ENCODE measurements at places on chromosomes 7 and 10. TPM values are rescaled to one million over a fixed set of nuclear protein-coding genes. Genes with fewer than 3 reads are reported as not detected.

GRCh38 chr10:70379581-70380176, 2.7 kb downstream of the LRRC20 start:
- no peak overlapping the region for H3K27ac ChIP-seq
- peaks cover 2% of the 10 kb centered on the region for H3K27me3 ChIP-seq
- peaks cover 13% of the 10 kb centered on the region for H3K36me3 ChIP-seq
- H3K4me1 ChIP-seq: peaks cover 23% of the 10 kb centered on the region

GRCh38 chr10:101319241-101319915, 34.6 kb upstream of the BTRC start:
- H3K4me1 ChIP-seq: no peaks in the 10 kb centered on the region
- H3K27ac ChIP-seq: no peak overlapping the region
- peaks cover 11% of the 10 kb centered on the region for H3K27me3 ChIP-seq
- no peak overlapping the region for H3K4me3 ChIP-seq

DNA sequence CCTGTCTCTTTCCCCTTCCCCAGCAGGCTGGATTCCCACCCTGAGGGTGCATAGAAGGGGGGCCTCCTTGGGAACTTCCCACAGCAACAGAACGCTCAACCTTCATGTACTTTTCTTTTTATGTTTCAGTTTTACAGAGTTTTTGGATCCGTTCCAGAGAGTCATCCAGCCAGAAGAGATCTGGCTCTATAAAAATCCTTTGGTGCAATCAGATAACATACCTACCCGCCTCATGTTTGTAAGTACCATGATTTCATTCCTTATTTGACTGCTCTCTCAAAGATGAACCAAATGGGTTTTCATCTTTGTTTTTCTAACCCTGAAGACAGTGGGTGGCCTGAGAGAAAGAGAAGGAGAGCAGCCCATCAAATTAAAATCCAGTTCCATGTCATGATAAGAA, 46.7 kb downstream of the PLPP4 start:
- no peak overlapping the region for H3K27ac ChIP-seq
- H3K4me3 ChIP-seq: no peak overlapping the region
- H3K27me3 ChIP-seq: no peaks in the 10 kb centered on the region
- no peaks in the 10 kb centered on the region for H3K4me1 ChIP-seq
- H3K36me3 ChIP-seq: no peaks in the 10 kb centered on the region
- peak; percentile 4 for DNase-seq

DNA sequence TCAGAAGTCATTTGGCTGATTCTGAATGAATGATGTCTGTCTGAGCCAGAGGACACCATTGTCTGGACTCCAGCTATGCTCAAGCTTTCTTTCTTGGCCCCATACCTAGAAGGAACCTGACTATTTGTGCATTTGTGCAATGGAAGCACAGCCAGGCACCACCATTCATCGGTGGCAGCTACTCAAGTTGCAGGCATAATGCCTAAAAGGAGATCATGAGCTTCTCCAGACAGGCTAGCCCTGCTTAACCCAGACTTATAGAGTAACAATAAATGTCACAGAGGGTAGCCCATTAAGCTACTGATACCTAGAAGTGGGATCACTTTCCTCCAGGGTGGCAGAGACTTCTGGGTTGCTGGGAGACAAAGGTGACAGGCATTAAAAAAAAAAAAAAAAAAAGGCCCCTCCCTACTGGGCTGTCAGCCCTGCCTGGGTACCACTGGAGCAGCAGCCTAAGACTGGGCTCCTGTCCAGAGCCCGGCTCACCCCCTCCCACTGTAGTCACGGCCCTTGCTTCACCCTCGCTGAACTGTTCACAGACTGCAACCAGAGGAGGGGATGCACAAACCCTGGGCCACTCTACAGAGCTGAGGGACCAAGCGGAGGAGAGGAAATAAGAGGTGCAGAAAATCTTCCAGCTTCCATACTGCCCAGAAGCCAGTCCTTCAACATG, 75.4 kb upstream of the ATP6V0A4 start:
- no peaks in the 10 kb centered on the region for H3K4me1 ChIP-seq
- no peak overlapping the region for H3K27ac ChIP-seq
- H3K4me3 ChIP-seq: no peak overlapping the region

- H3K36me3 ChIP-seq: no peaks in the 10 kb centered on the region
- no peak overlapping the region for H3K27ac ChIP-seq
- peaks cover 8% of the 10 kb centered on the region for H3K27me3 ChIP-seq
- DNase-seq: no peak
- H3K4me1 ChIP-seq: peaks cover 23% of the 10 kb centered on the region
These were observed 59.9 kb downstream of the PWWP2B start for GRCh38 chr10:132456881-132457280.

DNA sequence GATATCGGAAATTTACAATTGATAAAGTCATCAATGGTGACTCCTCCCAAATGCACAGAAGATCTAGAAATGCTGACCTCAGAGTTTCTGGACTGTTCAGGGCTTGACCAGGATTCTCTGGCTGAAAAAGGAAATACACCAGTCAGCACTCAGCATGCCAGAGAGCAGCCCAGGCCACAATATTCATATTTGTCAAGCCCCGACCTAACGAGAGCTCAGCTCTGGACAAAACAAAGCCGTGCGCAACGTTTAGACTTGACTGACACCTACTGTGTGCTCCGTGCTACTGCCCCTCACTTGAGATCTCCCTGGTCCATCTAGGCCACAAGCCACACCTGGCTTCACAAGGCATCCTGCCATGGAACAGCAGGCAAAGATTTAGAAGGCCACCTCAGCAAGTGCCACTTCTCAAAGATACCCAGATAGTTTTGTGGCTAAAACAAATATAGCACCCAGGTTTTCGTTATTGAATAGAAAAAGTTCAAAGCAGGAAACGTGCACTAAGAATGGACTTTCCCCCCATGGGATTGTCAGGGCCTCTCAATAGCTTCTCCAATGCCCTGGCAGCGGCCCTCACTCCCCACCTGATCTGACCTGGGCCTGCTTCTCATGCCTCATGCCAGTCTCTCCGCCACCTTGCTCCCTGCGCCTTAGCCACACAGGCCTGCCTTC, 218.3 kb downstream of the FAM107B start:
- peak; percentile 60 for DNase-seq
- peaks cover 23% of the 10 kb centered on the region for H3K4me1 ChIP-seq
- peak overlapping the region; percentile 48 for H3K27ac ChIP-seq
- no peaks in the 10 kb centered on the region for H3K27me3 ChIP-seq

DNA sequence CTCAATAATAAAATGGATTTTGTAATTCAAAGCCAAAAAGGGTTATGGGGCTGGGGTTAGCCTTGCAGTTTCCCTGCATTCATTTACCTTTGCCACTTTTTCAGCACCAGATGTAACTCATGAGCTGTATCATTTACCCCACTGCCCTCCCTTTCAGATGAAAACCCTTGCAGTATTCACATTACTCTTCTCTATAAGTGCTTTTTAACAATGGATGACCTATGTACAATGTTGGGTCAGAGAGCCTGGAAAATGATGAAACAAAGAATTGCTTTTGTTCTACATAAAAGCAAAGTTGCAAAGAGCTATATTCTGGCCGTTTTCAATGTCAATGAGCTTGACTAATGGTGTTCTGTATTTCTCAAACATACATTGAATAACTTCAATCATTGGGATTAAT, 189.7 kb downstream of the TMEM26 start:
- no peaks in the 10 kb centered on the region for H3K27me3 ChIP-seq
- H3K4me1 ChIP-seq: no peaks in the 10 kb centered on the region
- no peak overlapping the region for H3K27ac ChIP-seq

DNA sequence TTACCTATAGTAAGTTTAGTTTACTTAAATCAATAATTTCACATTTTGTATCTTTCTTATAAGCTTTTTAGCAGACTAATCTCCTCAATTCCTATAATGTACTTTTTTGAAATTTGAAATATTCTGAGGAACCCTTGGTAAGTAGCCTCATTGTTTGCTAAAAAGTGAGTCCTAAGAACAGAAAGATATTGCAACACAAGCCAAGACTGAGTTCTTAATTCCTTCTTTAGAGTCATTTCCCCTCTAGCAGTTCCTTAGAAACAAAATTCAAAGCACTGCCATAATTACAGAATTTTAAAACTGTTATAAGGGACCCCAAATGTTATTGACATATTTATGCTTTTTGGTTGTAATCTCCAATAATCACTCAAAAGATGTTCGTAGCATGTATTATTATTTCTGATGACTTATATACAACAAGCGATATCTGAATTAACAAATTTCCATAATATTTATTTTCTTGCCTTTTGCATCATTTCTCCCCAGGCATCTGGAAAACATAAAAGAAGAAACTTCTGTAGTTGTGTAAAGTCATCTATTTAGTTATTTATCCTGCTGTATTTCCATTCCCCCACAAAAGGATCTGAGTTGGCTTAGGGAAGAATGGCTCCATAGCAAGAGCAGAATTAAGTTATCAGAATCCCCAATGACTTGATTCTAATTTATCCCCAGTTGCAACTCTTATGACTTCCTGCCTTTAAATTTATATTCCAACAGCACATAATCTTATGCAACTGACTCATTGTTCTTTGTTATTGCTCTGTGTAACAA, 67.8 kb downstream of the TMEM26 start:
- H3K4me1 ChIP-seq: no peaks in the 10 kb centered on the region
- DNase-seq: peak; percentile 74
- H3K36me3 ChIP-seq: no peaks in the 10 kb centered on the region

- peak; percentile 7 for DNase-seq
- H3K4me3 ChIP-seq: no peak overlapping the region
- no peaks in the 10 kb centered on the region for H3K27me3 ChIP-seq
- no peaks in the 10 kb centered on the region for H3K36me3 ChIP-seq
- no peak overlapping the region for H3K27ac ChIP-seq
These were observed 437.5 kb upstream of the MBL2 start for GRCh38 chr10:53209944-53210611.

DNA sequence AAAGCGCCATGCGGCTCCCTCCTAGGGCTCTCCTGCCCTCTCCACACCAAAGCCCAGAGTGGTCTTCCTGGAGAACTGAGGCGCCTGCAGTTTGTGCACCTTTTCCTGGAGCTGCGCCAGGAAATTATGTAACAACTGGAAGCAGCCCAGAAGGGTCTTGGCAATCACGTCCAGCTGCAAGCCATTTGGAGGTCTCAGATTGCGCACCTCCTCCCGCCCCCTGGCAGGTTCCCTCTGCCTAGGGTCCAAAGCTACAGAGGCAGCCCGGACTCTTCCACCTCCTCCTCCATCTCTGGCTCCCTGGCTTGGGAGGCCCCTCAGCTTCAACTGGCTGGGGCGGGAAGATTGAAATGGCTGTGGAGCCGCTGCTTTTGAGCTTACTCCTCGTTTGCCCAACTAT, 34.0 kb upstream of the SFTPD start:
- H3K4me3 ChIP-seq: peak overlapping the region; percentile 2
- peaks cover 30% of the 10 kb centered on the region for H3K27me3 ChIP-seq
- peaks cover 13% of the 10 kb centered on the region for H3K4me1 ChIP-seq
- DNase-seq: peak; percentile 79

DNA sequence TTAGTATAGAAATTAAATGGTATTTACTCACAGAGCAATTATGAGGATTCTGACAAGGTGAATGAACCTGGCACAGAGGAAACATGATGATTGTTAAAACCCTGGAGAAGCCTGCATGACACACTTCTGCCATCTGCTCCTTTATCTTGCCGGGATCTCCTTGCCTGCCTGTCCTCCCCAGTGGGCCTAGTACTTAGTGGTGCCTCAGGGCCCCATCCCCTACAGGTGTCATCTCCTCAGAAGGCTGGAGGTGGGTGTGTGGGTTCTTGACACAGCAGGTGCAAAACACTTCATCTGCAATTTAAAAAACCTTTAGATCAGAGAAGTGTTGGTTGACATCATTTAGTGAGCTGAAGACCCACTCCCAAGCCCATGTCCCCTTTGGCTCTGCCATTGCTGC, 261.2 kb downstream of the ADRA2A start:
- H3K27me3 ChIP-seq: no peaks in the 10 kb centered on the region
- no peak overlapping the region for H3K27ac ChIP-seq
- H3K36me3 ChIP-seq: no peaks in the 10 kb centered on the region

CHST15 gene
- 14.8 TPM for total RNA-seq

ZNF804B gene
- total RNA-seq: under 0.01 TPM

CCDC146 gene
- total RNA-seq: 6.7 TPM

KCP gene
- 0.58 TPM for total RNA-seq

IKZF1 gene
- total RNA-seq: 1.6 TPM

PNLIPRP1 gene
- not detected for total RNA-seq
